ENCODE measurements at places on chromosomes 1 and 21. TPM values are rescaled to one million over a fixed set of nuclear protein-coding genes. Genes with fewer than 3 reads are reported as not detected.

Gene DMRTA2
- not detected for polyA plus RNA-seq

Gene CDC14A
- polyA plus RNA-seq, result 30.2 TPM

Gene OR2G6
- not detected for polyA plus RNA-seq

Gene MRPL39
- polyA plus RNA-seq, result 42.2 TPM

Gene OR2T29
- not detected for polyA plus RNA-seq

Gene CASQ1
- polyA plus RNA-seq, result 0.63 TPM

Gene ALX3
- polyA plus RNA-seq, result not detected

Gene SMAP2
- polyA plus RNA-seq, result 27.4 TPM

Gene KCNQ4
- polyA plus RNA-seq, result 2.4 TPM

Gene TNFSF4
- polyA plus RNA-seq, result 1.5 TPM

Gene FYB2
- polyA plus RNA-seq, result 1.1 TPM

Gene FCAMR
- polyA plus RNA-seq, result 10.4 TPM
